WTC11 (cell line): ENCODE measurements at places on chromosomes 12 and 14. TPM values are rescaled to one million over a fixed set of nuclear protein-coding genes. Genes with fewer than 3 reads are reported as not detected.

ACVRL1 gene
- total RNA-seq: 0.64 to 1.5 TPM (median 0.98 TPM) in 3 replicates

NRL gene
- 1.3 to 2.3 TPM (median 1.6 TPM) in 3 replicates for total RNA-seq

DNA sequence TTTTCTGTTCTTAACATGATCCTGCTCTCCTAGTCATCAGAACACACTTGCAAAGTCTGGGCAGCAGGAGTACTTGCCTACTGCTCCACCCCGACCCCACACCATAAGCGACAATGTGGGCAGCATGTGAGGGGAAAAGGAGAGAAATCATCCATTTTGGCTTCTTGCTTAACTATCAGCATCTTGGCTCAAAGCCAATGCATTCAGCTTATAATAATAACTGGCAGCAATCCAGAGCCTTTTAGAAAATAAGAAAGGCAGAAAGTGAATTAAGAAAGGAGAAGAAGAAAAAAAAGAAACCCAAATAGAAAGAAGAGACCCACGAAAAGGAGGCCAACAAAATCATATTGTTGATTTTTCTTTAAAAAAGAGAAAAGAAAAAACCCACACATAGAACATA, 930.8 kb downstream of the BCL11B start:
- H3K27ac ChIP-seq: no peak overlapping the region
- H3K4me1 ChIP-seq: no peaks in the 10 kb centered on the region
- DNase-seq: no peak
- no peaks in the 10 kb centered on the region for H3K36me3 ChIP-seq
- H3K4me3 ChIP-seq: no peak overlapping the region

GRCh38 chr12:51023625-51024382, 2.4 kb downstream of the SLC11A2 start:
- peak overlapping the region; percentile 93 for H3K27ac ChIP-seq
- peak overlapping the region; percentile 87 for H3K4me3 ChIP-seq
- no peaks in the 10 kb centered on the region for H3K27me3 ChIP-seq
- H3K36me3 ChIP-seq: no peaks in the 10 kb centered on the region

- DNase-seq: no peak
- no peaks in the 10 kb centered on the region for H3K36me3 ChIP-seq
- H3K27me3 ChIP-seq: no peaks in the 10 kb centered on the region
- no peak overlapping the region for H3K27ac ChIP-seq
- H3K4me1 ChIP-seq: peaks cover 7% of the 10 kb centered on the region; the same call in 1 of the 2 replicates
These were observed 179.2 kb upstream of the DCN start for GRCh38 chr12:91361864-91362263.
